NCI-H69 (cell line): ENCODE measurements at places on chromosomes 3 and 15.
A peak's percentile ranks its signal among the peaks of the same experiment; 100 is the strongest.

GRCh38 chr3:197417441-197417840 lies 119.0 kb upstream of the DLG1 start:
- no peak for DNase-seq

DNA sequence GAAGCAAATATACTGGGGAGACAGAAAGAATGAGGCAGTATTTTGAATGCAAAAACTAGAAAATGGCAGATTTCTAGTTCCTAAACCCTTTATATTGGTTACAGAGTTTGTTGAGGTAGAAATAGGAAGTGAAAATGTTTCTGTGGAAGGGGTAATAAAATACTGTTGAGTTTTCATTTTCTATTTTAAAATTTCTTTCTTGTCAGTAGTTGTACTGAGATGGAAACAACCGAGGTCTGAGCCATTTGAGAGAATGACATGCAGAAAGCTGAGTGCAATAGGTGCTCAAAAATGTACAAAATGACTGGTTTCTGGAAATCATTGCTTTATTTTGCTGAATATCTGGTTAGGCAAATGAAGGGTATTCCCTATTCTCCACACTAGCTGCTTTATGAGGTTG lies 361.4 kb downstream of the CHL1 start:
- DNase-seq = no peak

DNA sequence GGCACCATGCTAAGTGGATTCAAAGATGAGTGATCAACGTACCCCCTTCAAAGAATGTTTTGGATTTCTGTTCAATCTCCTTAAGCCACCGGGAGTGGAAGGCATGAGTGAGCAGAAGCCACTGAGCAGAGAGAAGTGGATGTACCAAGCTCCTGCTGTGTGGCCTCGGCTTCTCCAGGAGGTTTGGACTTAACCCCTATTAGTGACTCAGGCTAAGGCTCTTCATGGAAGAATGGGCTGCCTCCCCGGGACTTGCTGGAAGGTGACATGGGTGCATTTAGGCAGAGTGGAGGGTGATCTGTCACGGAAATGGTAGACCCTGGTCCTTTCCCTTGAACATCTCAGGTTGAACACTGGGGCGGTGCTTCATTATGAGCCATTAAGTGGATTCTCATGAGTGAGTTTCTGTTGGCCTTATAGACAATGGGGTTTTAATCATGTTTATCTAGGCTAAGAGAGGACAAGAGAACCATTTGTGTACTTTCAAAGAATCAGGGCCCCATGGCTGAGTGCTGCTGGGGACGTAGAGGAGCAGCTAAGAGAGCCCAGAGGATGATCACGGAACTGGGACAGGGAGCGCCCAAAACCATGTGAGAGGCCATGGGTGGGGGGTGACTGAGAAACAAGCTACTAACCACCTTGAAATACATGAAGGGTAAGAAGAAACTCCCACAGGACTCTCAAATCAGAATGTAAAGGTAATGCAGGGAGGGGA lies 62.2 kb downstream of the HES1 start:
- peak; percentile 18 for DNase-seq

GRCh38 chr15:89822611-89822950 lies 7.9 kb upstream of the ANPEP start:
- no peak for DNase-seq

- DNase-seq = no peak
Observed at GRCh38 chr15:78301326-78301725, 1.9 kb upstream of the SKIC8 start.

DNA sequence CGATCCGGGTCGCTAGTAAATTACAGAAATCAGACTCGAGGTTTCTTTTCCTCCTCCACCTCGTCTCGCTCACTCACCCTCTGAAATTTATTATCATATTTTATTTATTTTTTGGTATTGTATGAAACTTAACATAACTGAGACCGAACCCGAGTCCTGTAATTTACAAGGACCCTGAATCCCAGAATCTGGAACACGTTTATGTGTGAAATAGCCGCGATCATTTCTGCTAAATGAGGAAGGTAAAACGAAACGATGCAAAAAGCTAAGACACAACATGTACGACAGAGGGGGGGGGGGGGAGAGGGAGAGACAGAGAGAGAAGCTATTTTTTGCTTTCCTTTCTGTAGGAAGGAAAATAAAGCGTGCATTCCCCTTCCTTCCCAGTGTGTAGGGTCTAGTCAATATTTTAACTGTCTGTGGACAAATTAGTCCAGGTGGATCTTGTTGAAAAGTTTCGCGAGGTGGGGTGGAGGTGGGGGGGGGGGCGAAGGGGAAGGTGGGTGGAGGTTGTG lies 1.6 kb downstream of the BBX start:
- DNase-seq = peak; percentile 42

DNA sequence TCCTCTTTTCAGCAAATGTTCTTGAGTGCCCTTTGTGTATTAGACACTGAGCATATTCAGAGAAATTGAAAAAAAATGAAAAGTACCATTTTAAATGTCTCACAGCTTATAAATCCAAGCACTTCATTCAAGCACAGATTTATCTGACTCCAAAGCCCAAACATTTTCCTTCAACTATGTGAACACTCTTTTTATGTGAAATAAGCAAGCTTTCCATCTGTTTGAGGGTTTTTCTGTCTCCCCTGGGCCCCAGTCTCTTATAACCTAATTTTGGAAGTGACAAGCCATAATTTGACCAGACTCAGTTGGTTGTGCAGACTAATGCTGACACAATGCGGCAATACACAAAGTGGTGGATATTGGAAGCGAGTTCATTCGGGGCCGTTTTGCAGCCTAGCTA lies 170.3 kb downstream of the CNTN6 start:
- no peak for DNase-seq

DNA sequence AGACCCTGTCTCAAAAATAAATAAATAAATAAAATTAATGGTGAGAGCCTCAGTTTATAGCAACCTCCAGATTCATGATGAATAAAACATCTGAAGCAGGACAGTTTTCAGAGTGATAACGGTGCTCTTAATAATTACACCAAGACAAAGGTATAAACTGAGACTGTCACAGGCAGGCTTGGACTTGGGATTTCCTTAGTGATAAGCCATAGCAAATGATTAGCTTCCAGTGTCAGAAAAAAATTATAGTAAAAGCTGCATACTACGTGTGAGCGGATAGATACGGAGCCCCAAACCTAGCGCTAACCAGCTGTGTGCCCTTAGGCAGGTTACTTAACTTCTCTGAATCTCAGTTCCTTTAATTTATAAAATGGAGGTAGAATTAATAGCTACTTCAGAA lies 21.5 kb downstream of the LIPH start:
- no peak for DNase-seq
